NCI-H1417 treated with DMSO at 0.1 percent for 48 hours (cell line): ENCODE measurements at places on chromosomes 2 and 18.

- no peak for DNase-seq
Observed at GRCh38 chr2:129490641-129491040, 488.8 kb upstream of the RAB6C start.

DNA sequence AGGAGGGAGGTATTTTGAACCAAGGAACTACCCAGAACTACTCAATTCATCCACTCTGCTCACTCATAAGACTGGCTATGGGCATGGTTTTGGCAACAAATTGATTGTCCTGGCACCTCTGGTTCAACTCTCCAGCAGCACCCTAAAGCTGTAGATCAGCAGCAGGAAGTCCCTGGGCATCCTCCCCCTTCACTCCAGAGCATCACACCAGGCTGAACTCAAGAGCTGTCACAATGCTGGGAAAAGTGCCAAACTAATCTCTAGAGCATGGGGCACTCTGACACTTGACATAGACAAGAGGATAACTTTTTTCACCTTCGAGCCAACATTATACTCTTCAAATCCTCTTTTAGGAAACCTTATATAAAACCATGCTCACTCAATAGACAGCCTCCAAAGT is 154.1 kb upstream of the RBBP8 start:
- DNase-seq = no peak

GRCh38 chr2:28648671-28649395 is 102.8 kb upstream of the PPP1CB start:
- no peak for DNase-seq

GRCh38 chr18:39380186-39380725 is 1814.7 kb upstream of the CELF4 start:
- DNase-seq = no peak

GRCh38 chr2:157572725-157573124 is 55.9 kb downstream of the ACVR1C start:
- no peak for DNase-seq

- DNase-seq = no peak
Observed at GRCh38 chr2:98828793-98829371, 98.0 kb upstream of the MGAT4A start.

DNA sequence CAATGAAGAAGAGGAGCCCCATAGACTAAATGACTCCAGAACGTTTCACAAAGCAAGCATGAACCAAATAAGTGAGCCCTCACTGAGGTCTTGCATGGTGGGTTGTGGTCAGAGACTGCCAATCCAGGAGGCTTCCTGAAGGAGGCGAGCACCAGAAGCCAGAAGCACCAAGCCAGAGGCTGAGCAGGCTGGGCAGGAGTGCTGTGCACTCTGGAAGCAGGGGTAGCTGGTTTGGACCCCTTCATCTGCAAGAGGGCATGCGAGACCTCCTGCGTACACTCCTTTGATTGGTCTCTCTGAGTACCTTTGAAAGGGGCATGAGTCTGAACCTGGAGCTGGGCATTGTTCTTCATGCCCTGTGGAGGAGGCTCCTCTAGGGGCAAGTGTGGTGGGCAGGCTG is 192.5 kb downstream of the HAUS1 start:
- no peak for DNase-seq

GRCh38 chr2:178227187-178227586 is 32.9 kb downstream of the OSBPL6 start:
- DNase-seq = no peak

- no peak for DNase-seq
Observed at GRCh38 chr2:238512247-238512867, 85.6 kb downstream of the ASB1 start.
